AG09309 (cell line): ENCODE measurements at places on chromosomes 7 and 10.

- no peak for DNase-seq
These were observed 14.4 kb upstream of the GSTK1 start for GRCh38 chr7:143248761-143249354.

GRCh38 chr7:135166338-135166990 is 4.0 kb downstream of the CYREN start:
- DNase-seq: no peak

DNA sequence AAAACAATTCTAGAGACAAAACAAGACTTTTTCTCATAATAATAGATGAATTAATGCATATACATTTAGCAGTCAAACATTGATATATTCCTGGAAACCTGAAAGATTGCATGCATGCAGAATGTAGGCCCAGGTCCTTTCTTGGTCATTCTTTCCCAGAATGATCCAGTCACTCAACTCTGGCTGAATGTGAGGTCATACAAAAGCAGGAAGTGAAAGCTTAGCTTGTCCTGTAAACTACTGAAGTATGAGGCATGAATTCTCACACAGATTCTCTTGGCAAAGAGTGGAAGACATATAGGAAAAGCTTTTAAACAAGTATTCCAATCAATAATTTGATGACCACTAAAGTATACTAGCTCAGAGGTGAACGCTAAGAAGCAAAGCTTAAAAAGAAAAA is 253.9 kb downstream of the PPP1R3A start:
- DNase-seq: no peak

- no peak for DNase-seq
These were observed 527.4 kb downstream of the PTPRN2 start for GRCh38 chr7:158060216-158060615.

DNA sequence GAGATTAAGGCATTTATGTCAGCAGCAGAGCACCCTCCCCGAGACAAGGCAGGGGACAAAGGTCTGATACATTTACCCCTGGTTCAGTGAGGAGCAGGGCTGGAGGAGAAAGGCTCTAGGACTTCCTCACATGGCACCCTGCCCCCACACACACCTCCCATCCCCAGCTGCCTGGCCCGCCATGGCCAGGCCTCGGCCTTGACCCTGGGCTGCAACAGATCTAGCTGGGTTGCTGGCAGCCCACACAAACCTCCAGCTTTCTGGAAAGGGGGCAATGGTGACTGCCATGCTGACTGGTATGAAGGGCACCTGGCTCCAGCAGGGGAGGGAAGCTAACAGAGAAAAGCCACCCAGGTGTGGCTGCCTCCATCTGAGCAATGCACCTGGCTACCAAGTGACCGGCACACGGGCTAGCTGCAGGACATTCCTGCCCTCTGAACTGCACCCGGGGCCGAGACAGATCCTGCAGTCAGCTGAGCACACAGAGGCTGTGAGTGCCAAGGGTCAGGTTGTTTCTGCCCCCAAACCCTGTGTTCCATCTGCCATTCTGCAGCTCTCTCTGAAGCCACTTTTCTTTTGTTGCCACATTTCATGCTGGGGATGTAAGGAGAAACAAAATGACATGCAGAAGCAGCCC is 85.8 kb upstream of the LRRC18 start:
- DNase-seq: no peak
